CD4-positive, alpha-beta T cell treated with Interleukin-6 at 100 ng/mL for 8 hours (primary cell): ENCODE measurements at places on chromosomes 3 and 15.

DNA sequence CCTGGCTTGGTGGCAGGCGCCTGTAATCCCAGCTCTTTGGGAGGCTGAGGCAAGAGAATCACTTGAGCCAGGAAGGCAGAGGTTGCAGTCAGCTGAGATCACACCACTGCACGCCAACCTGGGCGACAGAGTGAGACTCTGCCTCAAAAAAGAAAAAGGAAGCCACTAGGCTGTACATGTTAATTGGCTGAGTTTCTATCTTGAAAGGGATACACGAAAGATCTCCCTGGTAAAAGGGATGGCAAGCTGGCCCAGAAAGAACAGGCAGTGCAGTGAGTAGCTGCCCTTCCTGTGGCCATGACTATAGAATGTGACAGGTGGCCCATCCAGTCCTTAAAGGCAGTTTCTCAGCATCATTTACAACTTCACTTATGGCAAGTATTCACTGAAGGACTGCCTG lies 12.3 kb downstream of the LRIG1 start:
- DNase-seq, result peak; percentile 17

DNA sequence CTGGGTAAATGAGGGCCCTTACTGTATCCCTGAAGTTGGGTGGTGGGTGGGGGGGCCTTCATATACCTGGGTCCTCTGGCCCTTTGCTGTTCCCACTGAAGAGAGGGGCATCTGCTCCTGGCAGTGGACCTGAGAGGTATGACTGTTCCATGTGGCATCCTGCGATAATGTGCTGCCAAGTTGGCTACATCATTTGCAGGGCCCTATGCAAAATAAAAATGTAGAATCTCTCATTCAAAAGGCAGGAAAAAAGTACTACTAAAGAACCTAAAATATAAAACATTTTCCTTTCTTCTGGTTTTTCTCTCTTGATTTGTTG lies 49.2 kb upstream of the RYK start:
- DNase-seq, result no peak

- DNase-seq, result no peak
Measured at GRCh38 chr15:51760805-51761204, 9.4 kb downstream of the TMOD2 start.

- peak; percentile 48 for DNase-seq
Measured at GRCh38 chr3:101809178-101810021, 30.4 kb downstream of the NXPE3 start.

DNA sequence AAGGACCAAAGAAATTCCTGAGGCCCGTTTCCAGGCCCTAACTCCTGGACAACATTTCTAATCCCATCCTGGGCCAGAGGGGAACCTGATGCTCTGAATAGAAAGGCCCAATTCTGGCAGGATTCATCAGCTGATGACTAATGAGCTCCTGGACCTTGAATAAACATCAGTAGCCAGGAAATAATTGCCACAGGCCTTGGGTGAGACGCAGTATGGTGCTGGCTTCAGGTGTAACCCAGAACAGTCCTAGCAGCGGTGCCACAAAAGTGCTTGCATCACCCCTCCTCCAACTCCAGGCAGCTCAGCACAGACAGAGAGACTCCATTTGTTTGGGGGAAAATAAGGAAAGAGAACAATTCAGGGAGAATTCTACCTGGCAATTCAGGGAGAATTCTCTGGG lies 184.7 kb upstream of the POU1F1 start:
- DNase-seq, result no peak

DNA sequence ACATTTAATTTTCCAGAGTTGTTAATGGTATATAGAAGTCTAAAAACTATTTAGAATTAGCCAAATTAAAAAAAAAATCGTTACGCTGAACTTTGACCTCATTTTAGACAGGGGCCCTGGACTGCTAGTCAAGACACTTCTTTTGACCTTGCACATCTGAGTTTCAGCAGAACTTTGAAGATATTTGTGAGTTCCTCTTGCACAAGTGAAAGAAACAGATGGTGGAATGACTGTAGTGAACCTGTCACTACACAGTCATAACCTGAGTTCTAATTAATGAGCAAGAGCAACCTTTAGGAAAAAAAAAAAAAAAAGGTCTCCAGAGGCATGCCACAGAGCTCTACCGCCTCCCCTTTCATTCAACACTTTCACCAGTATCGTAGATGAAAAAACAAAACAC lies 5.3 kb downstream of the MYO5C start:
- no peak for DNase-seq

DNA sequence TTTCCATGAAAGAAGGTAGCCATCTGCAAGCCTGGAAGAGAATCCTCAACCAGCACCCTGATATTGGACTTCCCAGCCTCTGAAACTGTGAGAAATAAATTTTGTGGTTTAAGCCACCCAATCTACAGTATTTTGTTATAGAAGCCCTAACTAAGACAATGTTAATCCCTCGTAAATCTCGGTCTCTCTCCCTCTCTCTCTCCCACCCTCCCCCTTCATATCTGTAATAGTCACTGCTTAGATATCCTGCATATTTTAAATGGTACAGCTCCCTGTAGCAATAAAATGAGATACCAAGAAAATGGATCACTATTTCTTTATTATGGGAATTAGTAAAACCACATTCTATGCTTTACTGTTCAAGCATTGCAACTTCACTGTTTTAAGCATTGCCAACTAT lies 21.0 kb upstream of the FAM174B start:
- DNase-seq, result no peak

GRCh38 chr15:74793135-74794028 lies 11.5 kb downstream of the CSK start:
- DNase-seq, result peak; percentile 76

DNA sequence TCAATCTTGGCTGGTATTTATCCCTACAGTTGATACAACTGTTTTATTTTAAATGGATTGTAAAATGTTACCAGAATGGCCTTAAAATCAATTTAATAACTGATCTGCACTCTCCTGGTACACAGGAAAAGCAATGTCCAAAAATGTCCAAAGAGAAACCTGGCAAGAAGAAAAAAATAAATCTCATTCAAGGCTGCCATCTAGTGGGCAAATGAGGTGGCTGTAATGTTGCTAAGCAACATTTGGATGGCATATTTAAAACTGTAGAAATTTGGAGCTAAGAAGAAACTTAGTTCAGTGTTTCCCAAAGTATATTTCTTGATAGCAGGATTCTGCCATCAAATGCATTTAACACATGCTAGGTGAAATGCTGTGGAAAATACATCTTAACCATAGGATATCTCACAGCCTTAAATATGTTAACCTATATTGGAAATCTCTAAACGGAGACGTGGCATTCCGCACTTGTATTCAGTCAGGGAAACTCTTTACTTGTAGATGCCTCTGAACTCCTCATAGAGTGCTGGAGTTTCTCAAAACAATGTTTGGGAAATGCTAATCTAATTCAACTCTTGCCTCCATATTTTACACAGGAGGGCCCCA lies 216.8 kb downstream of the ERC2 start:
- DNase-seq, result no peak

GRCh38 chr3:184481984-184482671 lies 79.5 kb upstream of the EPHB3 start:
- DNase-seq, result no peak

- no peak for DNase-seq
Measured at GRCh38 chr3:36923523-36923943, 21.3 kb downstream of the TRANK1 start.

GRCh38 chr3:123552095-123552714 lies 32.6 kb downstream of the HACD2 start:
- DNase-seq, result no peak

DNA sequence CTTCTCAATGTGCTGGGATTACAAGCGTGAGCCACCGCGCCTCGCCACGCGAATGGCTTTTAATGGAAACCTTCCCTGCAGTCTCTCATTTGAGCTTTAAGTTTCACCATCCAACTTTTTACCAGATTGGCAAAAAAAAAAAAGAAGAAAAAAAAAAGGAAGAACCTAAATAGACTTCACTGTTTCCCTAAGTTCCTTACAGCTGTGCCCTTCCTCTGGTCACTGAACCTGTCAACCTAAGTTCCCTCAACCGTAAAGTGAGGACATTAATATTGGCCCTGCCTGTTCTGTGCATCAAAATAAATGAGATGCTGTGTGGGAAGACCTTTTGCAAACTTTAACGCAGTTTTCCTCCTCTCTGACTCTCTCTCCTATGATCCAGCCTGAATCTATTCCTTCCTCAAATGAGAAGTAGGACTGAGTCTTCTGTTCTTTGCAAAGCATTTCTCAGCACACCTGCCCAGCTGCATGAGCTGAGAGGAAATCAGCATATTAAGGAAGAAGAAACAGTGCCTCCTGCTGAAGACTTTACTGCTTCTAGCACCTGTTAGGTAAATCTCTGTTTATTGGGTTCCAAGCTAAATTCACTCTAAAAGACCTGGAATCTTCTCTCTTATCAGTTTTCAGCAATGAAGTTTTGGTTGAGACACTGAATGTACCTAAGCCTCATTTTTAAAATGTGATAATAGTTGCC lies 99.6 kb upstream of the ETV5 start:
- no peak for DNase-seq

DNA sequence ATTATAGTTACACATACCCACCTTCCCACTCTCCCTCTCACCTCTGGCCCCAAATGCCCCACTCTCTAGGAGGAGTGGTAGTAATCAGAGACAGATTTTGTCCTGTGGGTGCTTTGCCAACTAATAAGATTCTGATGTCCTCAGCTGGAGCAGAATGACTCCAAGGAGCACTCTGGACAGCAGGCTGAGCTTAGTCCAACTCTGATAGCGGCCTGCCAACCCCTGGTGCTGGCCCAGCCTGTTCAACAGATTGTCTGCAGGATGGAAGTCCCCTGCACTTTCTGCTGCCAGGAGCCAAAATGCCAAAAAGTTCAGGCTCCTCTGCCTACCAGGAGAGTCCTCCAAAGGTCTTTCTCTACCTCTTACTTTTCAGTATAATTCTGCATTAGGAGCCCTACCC lies 160.5 kb upstream of the UMPS start:
- DNase-seq, result no peak

GRCh38 chr3:13085081-13085845 lies 12.0 kb upstream of the IQSEC1 start:
- DNase-seq, result no peak

DNA sequence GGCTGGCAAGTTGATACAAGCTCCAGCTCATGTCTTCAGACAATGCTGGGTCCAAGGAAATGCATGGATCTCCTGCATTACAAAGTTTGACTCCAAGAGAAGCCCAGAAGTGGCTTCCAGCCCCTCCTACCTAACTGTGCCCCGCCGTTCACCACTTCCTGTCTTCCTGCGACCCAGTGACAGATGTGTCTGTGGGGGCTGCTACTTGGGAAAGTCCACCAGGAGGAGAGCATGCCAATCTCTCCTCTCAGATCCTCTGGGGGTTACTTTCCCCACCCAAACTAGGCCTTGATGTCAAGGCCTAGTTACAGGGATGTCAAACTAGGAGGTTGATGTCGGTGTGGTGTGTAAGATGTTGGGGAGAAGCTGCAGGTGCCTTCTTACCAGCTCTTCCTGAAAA lies 133.6 kb upstream of the RASGRP1 start:
- DNase-seq, result peak; percentile 19

GRCh38 chr3:152173627-152174026 lies 95.1 kb upstream of the MBNL1 start:
- DNase-seq, result no peak

GRCh38 chr3:127106053-127106452 lies 86.9 kb upstream of the PRR23E start:
- no peak for DNase-seq

- no peak for DNase-seq
Measured at GRCh38 chr15:101035611-101036010, 116.5 kb downstream of the LRRK1 start.

GRCh38 chr3:84961521-84962255 lies 2.9 kb downstream of the CADM2 start:
- no peak for DNase-seq

GRCh38 chr3:156675830-156676767 lies 1.7 kb downstream of the TIPARP start:
- peak; percentile 37 for DNase-seq

DNA sequence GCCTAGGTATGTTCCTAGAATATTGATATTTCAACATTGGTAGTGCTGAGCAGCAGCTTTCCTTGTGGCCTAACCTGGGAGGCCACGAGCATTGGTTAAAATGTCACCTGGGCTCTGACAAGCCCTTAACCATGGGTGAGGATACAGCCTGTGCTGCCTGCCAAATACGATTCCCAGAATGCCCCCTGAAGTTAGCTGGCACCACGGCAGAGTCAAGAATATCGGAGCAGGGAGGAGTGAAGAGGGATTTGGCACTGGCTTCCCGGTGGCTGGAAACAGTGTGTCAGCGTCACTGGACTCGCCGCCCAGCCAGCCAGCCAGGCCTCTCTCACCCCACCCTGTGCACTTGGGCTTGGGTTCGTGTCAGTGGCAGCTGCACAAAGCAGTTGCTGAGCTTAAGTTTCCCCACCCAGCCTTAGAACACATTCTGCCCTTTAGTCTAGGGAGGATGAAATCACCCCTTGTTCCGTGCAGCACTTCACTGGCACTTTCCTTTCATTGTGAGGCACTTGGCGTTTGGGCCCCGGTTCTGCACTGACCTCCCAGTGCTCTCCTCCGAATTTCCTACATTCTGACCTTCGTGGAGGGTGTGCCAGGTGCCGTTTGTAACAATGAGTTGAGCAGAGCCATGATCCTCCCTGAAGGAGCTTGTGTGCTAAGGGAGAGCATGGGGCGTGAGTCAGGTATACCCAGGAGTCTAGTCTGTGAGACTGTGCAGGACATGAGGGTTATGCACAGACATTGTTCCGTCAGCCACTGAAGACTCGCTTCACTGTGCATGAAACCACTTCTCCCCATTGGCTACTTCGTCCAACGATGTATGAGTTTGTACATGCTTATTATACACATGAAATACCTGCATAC lies 152.8 kb upstream of the BHLHE40 start:
- DNase-seq, result no peak

DNA sequence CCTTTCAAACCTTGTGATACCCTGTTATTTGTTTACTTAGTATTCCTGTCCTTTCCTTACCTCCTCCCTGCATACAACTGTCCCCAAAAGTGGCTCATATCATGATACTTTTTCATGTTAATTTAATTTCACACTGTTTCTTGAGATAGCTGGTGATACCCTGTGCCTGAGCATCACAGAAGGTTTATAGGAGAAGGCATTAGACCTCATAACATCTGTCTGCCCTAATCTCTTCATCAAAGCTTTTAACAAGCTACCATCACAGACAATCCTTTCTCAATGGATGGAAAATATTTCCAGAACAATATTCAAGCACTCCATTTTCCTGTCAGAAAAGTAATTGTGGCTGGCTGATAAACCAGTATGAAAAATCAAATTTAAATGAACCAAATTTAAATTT lies 81.6 kb downstream of the SSR3 start:
- no peak for DNase-seq

- DNase-seq, result no peak
Measured at GRCh38 chr15:39272901-39273300, 308.0 kb upstream of the THBS1 start.

- DNase-seq, result no peak
Measured at GRCh38 chr3:58459160-58459559, 25.5 kb upstream of the PDHB start.

- no peak for DNase-seq
Measured at GRCh38 chr15:33454346-33454745, 143.6 kb downstream of the RYR3 start.

DNA sequence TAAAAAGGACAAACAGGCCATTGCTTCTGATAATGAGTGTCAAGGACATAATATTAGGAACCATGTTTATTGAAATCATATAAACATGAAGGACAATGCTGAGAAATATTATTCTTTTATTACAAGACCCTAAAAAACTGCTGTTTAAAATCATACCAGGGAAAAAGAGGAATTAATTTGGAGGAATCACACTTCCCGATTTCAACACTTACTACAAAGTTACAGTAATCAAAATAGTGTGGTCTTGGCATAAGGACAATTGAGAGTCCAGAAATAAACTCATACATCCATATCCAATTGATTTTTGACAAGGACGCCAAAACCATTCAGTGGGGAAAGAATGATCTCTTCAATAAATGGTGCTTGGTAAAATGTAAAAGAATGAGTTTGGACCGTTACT lies 13.0 kb downstream of the CYP1A1 start:
- no peak for DNase-seq
